ENCODE measurements at places on chromosomes 3 and 15.
A peak's percentile ranks its signal among the peaks of the same experiment; 100 is the strongest.

GRCh38 chr15:69762373-69763148 is 309.9 kb downstream of the RPLP1 start:
- no peak for DNase-seq

DNA sequence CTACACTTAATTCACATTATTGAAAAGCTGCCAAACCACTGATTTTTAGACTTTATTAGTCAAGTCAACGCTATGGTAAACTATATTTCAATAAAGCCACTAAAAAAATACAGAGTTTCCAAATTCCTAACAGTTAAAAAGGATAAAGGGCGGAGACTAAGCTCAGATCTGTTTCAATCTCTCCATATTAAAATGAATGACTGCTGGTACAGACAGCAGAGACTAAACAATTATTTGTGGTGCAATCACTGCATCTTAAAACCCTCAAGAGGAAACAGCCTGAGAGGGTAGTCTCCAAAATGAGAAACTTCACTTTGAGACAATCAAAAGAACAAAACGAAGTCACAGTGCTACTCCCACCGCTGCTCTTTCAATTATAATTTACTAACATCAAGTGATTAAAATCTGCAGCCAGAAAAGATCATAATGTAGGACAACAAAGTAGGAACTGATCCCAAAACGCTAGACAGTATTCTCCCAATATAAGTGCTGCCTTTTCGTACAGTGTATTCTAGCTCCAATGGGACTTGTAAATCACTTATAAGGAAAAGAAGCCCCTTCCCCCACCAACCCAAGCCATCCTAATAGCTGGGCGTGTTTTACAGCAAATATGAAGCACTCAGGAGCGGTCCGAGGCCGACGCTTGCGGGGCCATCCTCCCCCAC is 1.2 kb downstream of the UBP1 start:
- DNase-seq, result no peak

- DNase-seq, result no peak
Measured at GRCh38 chr3:161319867-161320266, 51.5 kb downstream of the SPTSSB start.

DNA sequence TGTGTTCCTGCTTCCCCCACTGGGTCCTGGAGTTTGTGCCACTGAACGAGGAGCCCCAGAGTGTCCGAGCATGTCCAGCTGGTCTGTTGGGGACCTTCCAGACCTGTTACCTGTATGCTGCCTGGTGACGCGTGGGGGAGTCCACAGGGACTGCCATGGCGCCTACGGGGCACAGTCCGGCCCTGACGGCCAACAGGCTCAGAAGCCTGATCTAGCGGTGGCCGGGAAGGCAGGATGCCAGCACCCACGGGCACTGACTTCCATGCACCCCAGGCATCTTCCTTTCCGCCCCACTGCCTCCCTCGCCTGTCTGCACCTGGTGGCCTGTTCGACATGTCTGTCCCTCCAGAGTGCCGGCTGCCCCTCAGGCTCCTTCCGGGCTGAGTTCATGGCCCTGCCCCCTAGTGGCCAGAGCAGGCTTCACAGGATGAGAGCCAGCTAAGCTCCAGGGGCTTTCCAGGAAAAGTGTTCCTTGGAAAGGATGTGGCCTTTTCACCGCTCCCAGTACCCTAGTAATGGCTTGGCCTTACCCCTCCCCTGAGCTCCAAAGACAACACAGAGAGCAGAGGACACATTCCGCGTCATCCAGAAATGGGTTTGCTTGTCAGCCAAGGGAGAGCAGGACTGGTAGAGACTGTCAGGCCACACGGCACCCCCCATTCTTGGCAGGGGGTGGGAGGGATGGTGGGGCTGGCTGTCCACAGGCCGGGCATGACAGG is 35.7 kb downstream of the NGRN start:
- DNase-seq, result peak; percentile 45

- peak; percentile 94 for DNase-seq
Measured at GRCh38 chr3:179652447-179653095, at the start of gene USP13. Gene USP13 (plus strand): TSS chr3:179653040. CDS start chr3:179653226, 186 bp downstream.

- DNase-seq, result no peak
Measured at GRCh38 chr15:57079446-57079845, 161.0 kb downstream of the TCF12 start.

DNA sequence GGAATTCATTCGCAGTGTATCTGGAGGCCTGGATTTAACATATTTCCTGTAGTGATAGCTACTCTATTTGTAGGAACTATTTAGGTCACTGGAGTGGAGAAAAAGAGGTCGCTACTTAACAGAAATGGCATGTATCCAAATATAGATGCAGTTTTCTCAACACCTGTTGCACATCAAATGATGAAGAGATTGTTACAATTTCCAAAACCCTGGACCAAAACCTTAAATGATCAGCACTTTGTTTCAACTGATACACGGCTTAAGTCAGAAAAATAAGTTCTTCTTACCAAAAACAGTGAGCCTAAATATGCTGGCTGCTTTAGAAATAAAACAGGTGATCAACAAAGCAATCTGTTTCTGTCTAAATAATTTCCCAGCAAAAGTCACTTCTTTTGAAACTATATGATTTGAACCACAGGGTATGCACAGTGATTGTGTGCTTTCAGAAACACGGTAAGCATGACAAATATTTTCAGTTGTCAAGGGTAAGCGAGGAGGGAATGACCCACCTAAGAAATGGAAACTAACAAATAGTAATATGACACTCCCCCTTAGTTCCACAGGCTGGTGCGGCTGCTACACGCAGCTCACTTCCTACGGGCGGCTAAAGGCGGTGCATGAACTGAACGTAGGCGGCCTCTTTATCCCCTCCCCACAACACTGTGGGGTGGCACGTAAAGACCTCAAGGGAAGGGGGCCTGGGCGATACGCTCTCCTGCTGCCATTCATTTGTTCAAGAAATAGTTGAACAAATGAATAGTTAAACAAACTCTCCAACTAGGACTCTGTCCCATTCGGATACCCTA is 1.1 kb downstream of the EHD4 start:
- peak; percentile 72 for DNase-seq

DNA sequence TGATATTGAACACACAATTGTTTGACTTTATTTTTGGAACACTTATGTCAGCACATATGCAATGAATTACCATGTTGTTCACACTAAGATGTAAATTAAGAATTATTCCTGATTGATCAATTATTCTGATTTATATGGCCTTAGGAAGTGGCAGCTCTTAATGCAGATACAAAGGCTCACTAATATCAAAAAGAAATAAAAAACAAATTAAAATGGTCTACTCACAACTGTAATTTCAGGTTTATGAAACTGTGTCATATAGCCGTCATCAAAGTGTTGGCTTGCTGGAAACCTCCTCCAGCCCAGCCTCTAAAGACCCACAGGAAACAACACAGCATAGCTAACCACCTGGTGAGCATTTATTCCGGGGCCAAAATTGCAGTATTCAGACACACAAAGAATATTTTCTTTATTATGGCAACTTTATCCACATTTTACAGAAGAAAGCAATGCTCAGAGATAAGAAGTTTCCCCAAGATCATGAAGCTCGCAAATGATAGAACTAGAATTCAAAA is 33.4 kb downstream of the PDZRN3 start:
- no peak for DNase-seq

DNA sequence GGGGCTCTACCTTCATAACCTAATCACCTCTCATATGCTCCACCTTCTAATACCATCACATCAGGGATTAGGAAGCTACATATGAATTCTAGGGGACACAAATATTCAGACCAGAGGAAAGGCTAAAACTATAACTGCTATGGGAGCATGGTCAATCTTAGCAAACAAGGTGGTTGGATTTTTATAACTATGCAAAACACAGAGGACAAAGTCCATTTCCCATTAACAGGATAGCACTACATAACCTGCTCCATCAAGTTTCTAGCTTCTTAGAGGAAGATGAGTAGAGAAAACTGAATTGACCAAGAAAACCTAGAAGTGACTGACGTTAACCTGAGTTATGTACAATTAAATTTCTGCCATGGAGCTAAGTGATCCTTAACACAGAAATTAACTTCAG is 398.6 kb downstream of the TBL1XR1 start:
- DNase-seq, result no peak

DNA sequence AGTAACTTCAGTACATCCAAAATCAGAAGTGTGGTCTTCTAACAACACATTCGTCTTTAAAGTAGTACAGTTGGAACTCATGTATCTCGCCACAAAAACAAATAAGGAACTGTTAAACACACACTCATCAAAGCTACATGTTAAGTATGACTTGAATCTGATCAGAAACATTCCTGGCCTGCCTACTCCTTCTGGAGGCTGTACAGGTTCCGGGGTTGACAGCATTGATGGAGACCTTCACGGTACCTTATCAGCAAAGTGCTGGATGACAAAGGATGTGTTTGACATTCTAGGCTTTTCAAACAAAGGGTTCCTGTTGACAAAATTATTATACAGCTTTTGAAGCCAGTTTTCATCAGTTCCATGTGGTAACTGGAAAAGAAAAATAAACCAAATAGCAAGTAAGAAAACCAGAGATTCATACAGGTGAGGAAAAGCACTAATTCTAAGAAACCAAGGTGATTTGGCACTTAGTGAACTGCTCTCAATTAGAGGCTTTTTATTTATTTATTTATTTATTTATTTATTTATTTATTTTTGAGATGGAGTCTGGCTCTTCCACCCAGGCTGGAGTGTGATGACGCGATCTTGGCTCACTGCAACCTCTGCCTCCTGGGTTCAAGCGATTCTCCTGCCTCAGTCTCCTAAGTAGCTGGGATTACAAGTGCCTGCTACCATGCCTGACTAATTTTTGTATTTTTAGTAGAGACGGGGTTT is 44.3 kb downstream of the MYO5C start:
- DNase-seq, result no peak

- no peak for DNase-seq
Measured at GRCh38 chr3:146390006-146390772, 79.2 kb downstream of the PLSCR2 start.

DNA sequence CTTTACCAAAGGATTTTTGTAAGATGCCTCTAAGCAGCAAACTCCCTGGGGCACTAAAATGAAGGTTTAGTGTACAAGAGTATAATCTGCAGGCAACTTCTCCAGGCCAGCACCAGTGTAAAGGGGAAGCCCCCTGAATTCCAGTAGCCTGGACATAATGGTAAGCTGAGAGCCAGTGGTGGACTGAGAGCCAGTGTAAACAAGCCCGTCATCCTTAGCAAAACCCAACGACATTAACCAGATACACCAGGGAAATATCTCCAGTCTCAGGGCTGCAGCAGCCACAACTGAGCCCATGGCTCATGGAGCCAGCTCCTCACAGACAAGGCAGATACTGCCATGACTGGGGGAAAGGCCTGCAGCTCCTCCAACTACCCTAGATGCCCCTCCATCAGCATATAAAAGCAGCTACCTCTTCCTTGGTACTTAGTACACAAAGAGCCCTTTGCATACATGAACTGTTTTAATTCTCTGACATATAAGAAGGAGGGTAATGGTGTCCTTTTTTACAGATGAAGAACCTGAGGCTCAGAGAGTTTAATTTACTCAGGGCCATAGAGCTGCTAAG is 21.7 kb downstream of the PARP16 start:
- no peak for DNase-seq

GRCh38 chr3:56048331-56048730 is 419.9 kb downstream of the ERC2 start:
- DNase-seq, result no peak

All from lung (tissue), 17 donors.